ENCODE measurements at places on chromosomes 16 and 17. TPM values are rescaled to one million over a fixed set of nuclear protein-coding genes. Genes with fewer than 3 reads are reported as not detected.

C16orf96 gene
- not detected for total RNA-seq

TRPV2 gene
- 2.9 TPM for total RNA-seq

ZKSCAN2 gene
- total RNA-seq = 1.4 TPM

HOXB4 gene
- not detected for total RNA-seq

KRT31 gene
- 0.05 TPM for total RNA-seq

CD300LB gene
- total RNA-seq = not detected

SLC16A5 gene
- total RNA-seq = 8.5 TPM

MTSS2 gene
- 118 TPM for total RNA-seq

BRIP1 gene
- total RNA-seq = 5.8 TPM

UBN1 gene
- 31.5 TPM for total RNA-seq

TSPAN10 gene
- 0.74 TPM for total RNA-seq

GPR142 gene
- not detected for total RNA-seq

DRC3 gene
- not detected for total RNA-seq

RNU2-1 gene
- total RNA-seq = not detected

SLC5A11 gene
- total RNA-seq = not detected

KRT33B gene
- total RNA-seq = not detected

ATP1B2 gene
- total RNA-seq = not detected

TP53TG3F gene
- not detected for total RNA-seq

GPR179 gene
- total RNA-seq = not detected

TMEM100 gene
- total RNA-seq = not detected

PEMT gene
- 47.5 TPM for total RNA-seq

IL17C gene
- total RNA-seq = not detected

COG8 gene
- 27.7 TPM for total RNA-seq

SPATA22 gene
- total RNA-seq = not detected

ABCA3 gene
- total RNA-seq = not detected

FBXW10 gene
- 0.09 TPM for total RNA-seq

CCL14 gene
- total RNA-seq = not detected

KCNG4 gene
- total RNA-seq = not detected

PMFBP1 gene
- total RNA-seq = 0.35 TPM

G6PC1 gene
- not detected for total RNA-seq

CDC42EP4 gene
- 37.0 TPM for total RNA-seq

ACSM2B gene
- total RNA-seq = not detected

SLC2A4 gene
- 0.56 TPM for total RNA-seq

CCDC78 gene
- total RNA-seq = 3.4 TPM

CCDC47 gene
- 26.6 TPM for total RNA-seq

KRT20 gene
- not detected for total RNA-seq

NAT9 gene
- total RNA-seq = 22.3 TPM

NDEL1 gene
- 42.5 TPM for total RNA-seq

PRR29 gene
- 0.37 TPM for total RNA-seq

PRAC2 gene
- total RNA-seq = not detected

KRTAP9-2 gene
- total RNA-seq = not detected

TOX3 gene
- total RNA-seq = 0.05 TPM

TBC1D3D gene
- total RNA-seq = not detected

ALDOA gene
- total RNA-seq = 2,487 TPM

ST6GALNAC2 gene
- total RNA-seq = 62.2 TPM

CCT6B gene
- 0.84 TPM for total RNA-seq
